ENCODE measurements at places on chromosomes 2 and 18.

- no peak for DNase-seq
Observed at GRCh38 chr2:130878933-130879332, 42.2 kb downstream of the ARHGEF4 start.

GRCh38 chr2:149075853-149076252, 37.4 kb downstream of the LYPD6B start:
- DNase-seq: no peak

GRCh38 chr2:183536714-183537113, 412.5 kb downstream of the NUP35 start:
- no peak for DNase-seq

DNA sequence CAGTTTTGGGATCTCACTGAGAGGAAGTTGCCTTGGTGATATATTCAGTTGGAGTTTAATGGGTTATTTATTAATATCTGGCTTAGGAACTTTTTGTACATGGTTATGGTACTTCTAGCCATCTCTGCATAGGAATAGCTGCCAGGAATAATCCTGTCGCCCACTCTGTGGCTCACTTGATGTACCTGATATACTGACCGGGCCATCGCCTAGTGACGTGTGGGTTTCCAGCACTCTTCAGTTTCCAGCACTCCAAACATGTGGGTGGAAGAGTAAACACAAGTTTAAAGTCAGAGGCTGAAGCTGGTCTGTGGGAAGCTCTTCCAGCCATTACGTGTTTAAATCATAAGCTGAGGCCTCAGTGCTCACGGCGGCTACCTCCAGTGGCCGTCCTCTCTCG, 44.3 kb upstream of the AGAP1 start:
- no peak for DNase-seq

GRCh38 chr2:96345868-96346462, 10.4 kb downstream of the NCAPH start:
- DNase-seq: no peak

- DNase-seq: no peak
Observed at GRCh38 chr2:141611-142010, 95.3 kb upstream of the FAM110C start.

Measured in activated CD8-positive, alpha-beta memory T cell treated with anti-CD3 and anti-CD28 coated beads for 24 hours (primary cell).